ENCODE measurements at places on chromosomes 12 and 14.

GRCh38 chr12:43022838-43023237 is 433.3 kb upstream of the PRICKLE1 start:
- no peak for DNase-seq

DNA sequence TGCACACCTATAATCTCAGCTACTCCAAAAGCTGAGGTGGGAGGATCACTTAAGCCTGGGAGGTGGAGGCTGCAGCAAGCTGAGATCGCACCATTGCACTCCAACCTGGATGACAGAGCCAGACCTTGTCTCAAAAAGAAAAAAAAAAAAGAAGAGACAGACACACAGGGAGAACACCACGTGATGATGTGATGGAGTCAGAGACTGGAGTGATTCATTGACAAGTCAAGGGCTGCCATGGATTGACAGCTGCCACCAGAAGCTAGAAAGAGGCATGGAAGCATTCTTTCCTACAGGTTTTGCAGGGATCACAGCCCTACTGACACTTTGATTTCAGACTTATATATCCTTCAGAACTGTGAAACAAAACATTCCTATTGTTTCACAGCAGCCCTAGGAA is 3.5 kb upstream of the HCFC2 start:
- DNase-seq, result no peak

DNA sequence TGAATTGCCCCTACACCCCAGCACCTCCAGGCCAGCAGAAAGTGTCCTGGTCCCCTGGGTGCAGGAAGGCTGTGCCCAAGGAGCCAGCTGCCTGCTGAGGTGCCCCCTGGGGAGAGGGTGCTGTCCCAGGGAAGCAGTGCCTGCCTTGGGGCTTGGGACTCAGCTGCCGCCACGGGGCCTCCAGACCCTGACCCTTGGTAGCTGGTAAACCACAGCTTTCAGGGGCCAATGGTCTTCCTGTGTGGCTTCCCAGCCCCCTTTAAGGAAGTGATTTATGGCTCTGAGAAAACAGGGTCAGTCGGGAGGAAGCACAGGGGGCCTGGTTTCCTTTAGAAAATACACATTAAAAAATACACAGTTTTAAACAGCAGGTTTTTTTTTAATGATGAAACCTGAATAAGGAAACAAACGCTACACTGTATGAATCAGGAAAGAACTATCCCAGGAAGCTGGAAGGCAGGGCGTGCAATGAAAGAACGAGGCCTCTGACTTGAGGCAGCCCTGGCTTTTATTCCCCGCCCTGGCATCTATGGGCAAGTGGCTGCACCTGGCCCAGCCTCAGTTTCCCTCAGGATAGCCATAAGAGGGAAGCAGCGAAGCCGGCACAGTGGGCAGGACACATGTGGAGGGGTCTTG is 40.6 kb upstream of the EML1 start:
- no peak for DNase-seq

- DNase-seq, result no peak
Observed at GRCh38 chr12:110354172-110354780, 49.2 kb downstream of the ANAPC7 start.

DNA sequence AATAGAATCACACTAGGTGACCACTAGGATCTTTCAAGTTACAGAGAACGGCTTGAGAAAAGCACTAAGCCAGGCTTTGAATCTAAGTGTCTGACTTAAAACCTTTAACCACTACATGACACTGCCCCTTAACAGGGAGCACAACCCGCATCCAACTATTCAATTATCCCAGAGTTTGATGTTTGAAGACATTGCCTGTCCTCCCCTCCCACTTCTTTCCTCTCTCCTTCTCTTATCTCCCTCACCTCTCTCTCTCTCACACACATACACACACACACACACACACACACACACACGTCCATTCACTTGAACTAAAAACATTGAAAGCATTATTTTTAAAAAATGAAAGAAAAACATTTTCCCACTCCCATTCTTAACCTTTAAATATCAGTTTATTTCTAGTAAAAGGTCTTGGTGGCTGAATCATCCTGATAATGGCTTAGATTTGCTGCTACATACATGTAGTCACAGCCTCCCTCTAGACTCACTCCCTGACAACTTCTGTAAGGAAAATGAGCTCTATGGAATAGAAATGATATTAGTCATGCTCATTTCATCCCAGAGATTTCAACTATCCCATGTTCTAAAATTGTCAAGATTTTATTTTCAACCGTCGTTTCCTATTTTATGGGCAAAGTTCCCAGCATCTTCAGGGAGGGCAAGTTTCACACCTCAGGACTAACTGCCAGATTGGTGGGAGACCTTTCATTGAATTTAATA is 53.5 kb upstream of the RAP1B start:
- DNase-seq, result no peak

DNA sequence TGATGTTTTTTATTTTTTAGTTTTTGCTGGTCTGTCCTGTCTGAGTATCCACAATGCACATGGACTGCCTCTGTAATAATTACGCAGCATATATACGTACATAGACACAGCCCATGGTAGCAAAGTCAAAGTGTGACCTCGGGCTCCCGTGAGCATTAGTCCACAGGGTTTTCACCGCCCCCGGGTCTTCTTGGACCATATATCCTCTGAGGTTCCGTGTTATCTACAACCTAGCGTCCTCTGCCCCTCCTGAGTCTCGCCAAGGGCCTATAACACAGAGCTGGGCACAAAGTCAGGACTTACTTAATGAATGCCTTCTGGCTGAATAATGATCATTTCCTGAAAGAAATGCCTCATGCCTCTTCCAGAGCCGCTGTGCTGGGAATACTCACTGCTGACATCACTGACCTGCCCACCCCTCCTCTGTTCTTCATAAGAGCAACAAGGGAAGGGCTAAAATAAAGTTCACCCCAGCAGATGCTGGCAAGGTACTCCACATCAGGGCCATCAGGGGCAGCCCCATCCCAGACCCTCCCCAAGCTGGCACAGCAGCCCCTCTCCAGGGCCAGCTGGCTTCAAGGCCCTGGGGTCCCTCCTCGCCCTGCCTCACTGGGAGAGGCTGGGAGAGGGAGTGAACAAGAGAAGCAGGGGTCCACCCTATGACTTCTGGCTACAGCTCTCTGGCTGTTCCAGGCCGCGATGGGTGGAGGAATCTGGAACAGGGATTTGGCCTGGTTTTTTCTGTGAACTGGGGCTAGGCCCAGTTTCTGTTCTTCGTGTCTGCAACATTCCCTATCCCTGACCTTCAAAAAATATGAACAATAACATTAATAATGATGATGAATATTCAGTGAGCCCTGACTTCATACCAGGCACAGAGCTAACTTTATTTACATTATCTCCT is 7.9 kb downstream of the HDAC7 start:
- DNase-seq, result no peak

GRCh38 chr14:73014105-73014504 is 12.8 kb downstream of the ZFYVE1 start:
- no peak for DNase-seq

GRCh38 chr14:77025744-77026165 is 2.8 kb downstream of the IRF2BPL start:
- no peak for DNase-seq

DNA sequence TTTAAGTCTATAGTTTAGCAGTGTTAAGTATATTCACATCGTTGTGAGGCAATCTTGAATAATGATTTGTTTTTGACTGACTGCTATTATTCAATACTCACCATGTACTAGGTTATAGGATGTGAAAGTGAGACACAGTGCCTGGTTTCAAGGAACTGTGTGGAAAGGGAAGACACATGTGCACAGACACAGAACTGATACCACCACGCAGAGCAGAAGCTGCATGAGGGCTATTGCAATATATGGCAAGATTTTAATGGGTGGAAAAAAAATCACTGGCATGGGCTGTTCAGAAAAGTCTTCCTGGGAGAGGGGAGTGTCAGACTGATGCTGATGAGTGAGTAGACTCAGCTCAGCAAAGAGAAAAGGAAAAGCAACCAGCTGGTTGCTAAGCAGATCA is 10.4 kb downstream of the SLC7A8 start:
- no peak for DNase-seq

- DNase-seq, result no peak
Observed at GRCh38 chr14:23353433-23353780, 720 bp upstream of the SLC22A17 start.

GRCh38 chr12:96237035-96237434 is 42.9 kb downstream of the ELK3 start:
- no peak for DNase-seq

DNA sequence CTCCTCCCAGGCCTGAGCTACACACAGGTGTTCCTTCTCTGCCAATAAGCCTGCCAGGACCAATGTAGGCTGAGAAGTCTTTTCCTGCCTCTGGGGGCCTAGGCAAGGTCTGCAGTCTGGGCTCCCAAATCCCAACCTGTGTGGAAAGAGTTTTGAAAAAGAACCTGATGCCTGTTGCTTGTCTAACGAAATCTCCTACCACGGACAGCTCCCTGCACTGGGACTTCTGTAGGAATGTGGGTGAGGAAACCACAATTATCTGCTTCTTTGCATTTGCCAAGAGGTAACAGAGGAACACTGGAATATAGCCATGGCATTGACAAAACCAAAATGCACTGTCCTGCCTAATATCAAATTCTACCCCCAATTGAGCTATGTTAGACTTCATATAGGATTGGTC is 877.0 kb upstream of the TMEM132C start:
- no peak for DNase-seq

DNA sequence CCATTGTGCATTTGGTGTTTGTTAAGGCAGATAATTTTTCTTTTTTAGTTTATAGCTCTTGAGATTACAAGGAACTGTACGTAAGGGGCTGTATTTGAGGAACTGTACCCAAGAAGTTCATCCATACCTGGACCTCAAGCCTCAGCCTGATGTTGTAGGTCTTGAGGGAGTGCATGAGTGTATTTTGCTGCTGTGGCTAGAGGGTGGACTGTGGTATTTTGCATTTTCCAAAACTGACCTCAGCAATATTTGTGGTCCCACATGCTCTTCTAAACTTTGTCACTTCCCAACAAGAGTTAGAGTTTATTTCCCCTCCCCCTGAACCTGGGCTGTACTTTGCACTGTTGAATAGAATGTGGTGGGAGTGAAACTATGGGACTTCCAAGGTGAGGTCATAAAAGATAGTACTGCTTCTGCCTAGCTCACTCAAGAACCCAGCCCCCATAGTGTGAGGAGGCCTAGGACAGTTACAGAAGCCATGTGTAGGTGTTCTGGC is 42.2 kb upstream of the FBXO33 start:
- DNase-seq, result no peak

- DNase-seq, result no peak
Observed at GRCh38 chr12:1796515-1797010, 23.8 kb upstream of the LRTM2 start.

- DNase-seq, result no peak
Observed at GRCh38 chr14:103712633-103713247, 2.5 kb downstream of the XRCC3 start.

- no peak for DNase-seq
Observed at GRCh38 chr14:96294246-96294645, 38.2 kb downstream of the BDKRB1 start.

DNA sequence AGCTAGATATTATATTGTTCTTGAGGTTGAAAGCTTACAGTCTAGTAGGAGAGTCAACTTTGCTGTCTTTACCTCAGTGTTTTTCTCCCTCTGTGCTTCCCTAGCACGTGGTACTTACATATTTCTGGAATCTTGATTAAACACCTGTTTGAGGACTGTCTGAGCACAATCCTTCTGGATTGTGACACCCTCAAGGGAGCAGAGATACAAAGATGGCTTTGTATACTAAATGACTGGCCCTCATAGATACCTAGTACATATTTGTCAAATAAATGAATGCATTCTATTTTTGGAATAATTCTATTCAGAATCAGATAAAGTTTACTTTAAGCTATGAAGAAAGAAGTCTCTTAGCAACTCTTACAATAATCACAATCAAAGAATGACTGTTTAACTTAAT is 113.3 kb downstream of the LRRK2 start:
- no peak for DNase-seq

GRCh38 chr14:71238835-71239234 is 331.6 kb downstream of the PCNX1 start:
- DNase-seq, result no peak

GRCh38 chr12:108295641-108296040 is 43.5 kb downstream of the CMKLR1 start:
- DNase-seq, result no peak

DNA sequence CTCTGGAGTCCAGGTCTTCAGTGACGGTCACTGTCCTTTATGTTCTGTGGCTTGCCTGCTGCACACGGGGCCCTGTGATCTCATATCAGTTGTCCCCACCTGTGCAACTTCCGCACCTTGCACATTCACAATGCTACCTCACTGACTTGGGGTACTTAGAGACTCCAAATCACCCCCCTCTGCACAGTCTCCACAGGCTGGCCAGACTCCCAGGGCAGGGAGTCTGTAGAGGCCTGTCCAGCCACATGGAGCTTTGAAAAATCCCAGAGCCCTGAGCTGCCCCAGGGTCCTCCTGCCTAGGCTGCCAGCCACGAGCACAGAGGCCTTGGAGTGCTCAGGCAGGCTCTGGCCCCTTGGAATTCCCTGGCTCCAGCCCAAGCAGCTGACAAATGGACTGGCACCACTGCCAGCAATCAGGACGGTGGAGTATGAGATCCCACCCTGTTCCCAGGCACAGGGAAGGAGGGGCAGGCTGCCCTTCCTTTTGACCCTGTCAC is 26.4 kb downstream of the CMKLR1 start:
- no peak for DNase-seq

- DNase-seq, result no peak
Observed at GRCh38 chr14:99968941-99969340, 96.3 kb upstream of the EVL start.

- no peak for DNase-seq
Observed at GRCh38 chr14:24145690-24146452, 539 bp downstream of the PSME2 start.

DNA sequence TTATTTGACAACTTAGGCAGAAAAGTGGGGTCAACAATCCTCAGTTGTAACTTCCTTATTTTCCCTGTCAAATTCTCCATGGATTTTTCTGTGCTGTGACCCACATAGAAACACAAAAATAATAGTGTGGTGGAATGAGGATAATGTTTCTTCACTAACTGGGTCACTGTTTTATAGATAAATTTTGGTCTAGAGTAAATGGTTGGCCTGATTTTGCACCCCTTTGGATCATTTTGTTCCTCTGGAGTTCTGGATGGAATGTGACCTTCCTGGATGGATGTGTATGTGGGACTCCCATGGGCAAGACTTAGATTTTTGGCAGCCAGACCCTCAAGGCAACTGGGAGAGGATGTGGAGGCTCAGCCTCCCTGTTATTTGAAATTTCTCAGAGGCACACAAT is 52.7 kb upstream of the RNU6-8 start:
- DNase-seq, result no peak

DNA sequence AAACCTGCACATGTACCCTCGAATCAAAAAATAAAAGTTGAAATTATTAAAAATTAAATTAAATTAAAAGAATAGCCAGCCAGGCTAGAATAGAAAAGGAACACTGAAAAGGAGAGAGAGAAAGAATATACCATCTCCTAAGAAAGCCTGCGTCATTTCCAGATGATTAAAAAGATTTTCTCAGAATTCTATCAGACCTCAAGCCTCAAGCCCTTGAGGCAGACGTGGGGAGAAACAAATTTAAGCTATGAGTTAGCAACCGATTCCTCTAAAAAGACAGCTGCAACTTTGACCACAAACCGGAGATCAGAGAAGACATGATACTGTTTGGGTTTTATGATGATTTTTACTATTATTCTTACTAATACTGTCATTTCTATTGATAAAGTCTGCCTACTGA is 138.3 kb downstream of the KSR2 start:
- DNase-seq, result no peak
